ENCODE measurements at places on chromosomes 11 and 22.

DNA sequence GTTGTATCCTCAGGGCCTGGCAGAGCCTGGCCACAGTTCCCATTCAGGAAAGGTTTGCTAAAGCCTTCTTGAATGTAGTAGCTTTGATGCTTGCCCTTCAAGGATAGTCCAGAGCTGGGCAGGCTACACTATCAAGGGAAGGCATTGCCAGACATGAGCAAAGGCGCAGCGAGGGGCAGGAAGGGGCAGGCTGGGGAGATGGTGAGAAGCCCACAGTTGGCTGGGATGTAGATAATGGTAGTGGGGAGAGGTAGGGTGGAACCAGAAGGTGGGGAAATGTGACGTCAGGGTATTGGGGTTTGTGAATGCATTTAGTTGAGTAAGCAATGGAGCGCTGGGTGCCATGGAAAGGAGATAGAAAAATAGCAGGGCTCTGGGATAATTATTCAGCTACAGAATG is 28.6 kb downstream of the LRRC32 start:
- DNase-seq, result no peak

DNA sequence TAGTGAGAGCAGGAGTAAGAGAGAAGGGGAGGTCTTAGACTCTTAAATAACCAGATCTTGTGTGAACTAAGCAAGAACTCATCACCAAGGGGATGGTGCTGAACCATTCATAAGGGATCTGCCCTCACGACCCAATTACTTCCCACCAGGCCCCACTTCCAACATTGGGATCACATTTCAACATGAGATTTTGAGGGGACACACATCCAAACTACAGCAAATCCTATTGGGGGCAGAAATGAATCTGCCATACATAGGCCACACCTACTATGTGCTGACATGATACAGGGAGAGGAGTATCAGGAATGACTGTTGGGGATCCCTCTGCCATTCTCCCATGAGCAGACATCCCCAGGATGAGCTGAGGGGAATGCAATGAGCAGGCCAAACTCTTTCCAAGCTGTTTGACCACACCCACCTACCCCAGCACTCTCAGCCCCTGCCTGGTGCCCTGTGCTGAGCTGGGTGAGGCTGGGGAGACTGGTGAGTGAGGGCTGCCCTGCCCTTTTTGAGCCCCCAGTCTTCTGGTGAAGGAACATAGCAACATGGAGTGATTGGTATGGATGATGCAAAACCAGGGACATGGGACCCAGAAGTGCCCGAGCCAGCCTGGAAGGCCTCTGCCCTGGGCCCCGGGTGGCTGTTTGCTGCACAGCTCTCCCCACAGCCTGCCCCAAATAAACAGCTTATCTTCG is 1.2 kb upstream of the GTSE1 start:
- DNase-seq, result no peak

DNA sequence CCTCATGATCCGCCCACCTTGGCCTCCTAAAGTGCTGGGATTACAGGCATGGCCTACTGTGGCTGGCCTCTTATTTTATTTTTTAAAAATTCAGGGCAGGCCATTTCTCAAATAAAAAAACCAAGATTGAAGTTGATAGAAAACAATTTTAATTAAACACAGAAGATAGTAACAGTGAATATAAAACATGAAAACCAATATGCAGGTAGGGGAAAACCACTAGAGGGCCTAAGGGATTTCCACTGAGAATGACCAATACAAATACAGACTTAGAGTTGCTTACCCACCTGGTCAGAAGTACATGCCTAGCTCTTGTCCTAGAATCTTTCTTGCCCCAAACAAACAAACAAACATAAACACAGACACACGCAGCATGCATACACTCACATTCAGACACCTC is 1.7 kb upstream of the RTCB start:
- DNase-seq, result no peak

DNA sequence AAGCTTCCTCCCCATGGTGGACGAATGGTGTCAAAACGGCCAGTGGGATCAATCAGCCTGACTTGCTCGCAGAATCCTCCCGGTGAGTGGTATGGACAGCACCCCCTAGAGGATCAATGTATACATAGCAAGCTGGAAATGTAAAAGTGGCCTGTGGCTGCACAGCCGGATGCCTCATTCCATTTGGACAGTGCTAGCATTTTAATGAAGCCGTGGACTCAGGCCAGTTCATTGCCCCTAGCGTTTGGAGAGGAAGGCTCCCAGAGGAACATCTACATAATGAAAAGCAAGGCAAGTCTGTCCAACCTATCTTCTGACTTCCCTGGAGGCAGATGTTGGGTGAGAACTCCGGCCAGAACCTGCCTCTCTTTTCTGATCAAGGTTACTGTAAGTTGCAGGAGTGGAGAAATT is 942.3 kb downstream of the NTM start:
- DNase-seq, result no peak

DNA sequence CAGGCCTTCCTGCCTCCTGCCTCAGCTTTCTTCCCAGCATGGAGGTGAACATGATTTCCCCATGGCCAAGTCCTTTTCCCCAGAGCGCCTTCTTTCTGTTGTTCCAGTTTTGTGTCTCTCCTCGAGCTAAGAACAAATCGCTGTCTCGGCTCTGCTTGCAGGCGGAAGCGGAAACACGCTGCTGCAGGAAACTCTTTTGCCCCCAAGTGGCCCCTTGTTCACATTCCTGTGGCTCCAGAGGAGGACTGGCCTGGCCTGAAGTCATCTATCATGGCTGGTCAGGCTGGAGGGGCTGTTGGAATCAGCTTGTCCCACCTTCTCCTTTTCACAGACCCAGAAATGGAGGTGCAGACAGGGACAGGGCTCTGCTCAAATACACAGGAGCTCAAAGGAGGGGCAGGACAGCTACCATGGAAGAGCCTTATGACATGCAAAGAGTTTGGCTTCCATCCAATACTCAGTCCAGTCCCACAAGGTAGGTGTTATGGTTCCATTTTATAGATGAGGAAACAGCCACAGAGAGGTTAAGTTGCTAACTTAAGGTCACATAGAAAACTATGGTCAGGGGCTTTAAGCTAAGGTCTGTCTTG is 182.2 kb upstream of the SYT13 start:
- DNase-seq, result no peak

DNA sequence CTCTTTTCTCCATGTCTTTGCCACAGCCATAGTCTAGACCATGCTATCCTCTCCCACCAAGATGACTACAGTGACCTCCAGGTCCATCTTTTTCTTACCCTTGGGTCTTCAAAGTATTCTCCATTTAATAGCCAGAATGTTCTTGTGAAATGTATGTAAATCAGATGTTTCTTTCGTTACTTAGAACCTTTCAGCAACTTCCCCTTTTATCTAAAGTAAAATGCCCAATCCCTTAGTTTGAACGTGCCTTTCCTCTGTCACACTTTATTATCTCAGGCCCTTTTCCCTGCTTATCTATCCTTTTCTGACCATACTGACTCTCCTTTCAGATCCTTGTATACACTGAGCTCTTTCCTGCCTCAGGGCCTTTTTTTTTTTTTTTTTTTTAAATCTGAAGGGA is 17.9 kb downstream of the RBM4B start:
- no peak for DNase-seq

DNA sequence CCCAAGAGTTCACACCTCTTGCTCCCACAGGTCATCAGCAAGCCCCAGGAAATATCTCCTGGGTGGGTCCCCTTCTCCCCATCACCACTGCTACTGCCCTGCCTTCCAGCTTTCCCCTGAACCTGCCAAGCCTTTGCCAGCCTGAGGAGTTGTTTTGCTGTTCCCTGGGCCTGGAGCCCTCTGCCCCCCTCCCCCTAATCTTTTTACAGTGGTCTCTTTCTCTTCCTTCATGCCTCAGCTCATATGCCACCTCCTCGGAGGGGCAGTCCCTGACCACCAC is 18.9 kb downstream of the MYO7A start:
- no peak for DNase-seq

DNA sequence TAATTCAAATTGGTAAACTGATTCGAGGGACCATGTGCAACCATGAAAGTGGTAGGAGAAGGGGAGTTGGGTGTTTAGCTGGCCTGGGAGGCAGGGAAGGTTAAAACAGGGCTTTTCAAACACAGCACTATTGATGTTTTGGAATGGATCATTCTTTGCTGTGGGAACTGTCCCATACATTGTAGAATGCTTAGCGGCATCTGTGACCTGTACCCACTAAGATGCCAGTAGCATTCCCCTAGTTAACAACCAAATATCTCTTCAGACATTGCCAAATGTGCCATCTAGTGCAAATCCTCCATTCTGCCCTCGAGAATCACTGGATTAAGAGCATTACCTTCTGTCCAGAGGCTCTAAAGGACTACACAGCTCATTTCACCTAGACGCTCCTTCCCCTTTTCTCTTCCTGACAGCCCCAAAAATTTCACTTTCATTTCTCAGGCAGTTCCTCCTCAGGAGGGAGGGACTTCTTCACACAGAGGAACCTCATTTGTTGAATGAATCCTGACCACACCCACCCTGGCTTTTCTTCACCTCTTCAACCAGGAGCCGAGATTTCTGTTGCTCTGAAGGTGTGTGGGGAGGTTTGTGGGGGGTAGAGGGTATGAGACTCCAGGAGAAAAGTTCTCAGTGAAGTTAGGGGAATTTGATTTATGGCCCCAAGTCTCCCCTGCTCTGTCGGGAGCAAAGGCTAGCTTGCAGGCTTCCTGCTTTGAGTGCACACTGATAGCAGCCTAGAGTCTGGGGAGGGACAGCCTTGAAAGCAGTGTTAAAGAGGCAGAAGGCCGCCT is at the start of gene TRIM34:
Gene TRIM34 (plus strand): TSS at position 513 of the 791 bp plus-strand sequence. CDS start 7,331 bp downstream, outside the sequence.
- DNase-seq, result no peak

DNA sequence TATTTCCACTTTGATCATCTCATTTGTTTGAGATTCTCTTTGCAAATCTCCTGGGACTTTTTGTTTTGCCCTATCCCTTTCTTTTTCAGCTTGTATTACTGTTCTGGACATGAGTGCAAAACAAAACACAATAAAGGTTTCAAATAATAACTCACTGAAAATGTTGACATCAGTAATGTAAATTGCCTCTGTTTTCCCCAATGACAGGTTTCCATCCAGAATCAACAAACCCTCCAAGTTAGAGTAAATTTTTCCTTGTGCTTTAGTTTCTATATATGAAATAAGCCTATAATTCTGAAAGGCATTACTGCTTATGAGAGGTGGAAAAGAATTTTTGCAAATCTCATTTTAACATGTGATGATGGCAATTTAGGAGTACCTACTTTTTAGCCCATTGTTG is 187.0 kb upstream of the ANO3 start:
- no peak for DNase-seq

GRCh38 chr11:13495929-13496328 is at the start of gene PTH:
PTH (minus strand) TSS chr11:13495997; CDS start chr11:13492855, 3,142 bp downstream.
- no peak for DNase-seq

DNA sequence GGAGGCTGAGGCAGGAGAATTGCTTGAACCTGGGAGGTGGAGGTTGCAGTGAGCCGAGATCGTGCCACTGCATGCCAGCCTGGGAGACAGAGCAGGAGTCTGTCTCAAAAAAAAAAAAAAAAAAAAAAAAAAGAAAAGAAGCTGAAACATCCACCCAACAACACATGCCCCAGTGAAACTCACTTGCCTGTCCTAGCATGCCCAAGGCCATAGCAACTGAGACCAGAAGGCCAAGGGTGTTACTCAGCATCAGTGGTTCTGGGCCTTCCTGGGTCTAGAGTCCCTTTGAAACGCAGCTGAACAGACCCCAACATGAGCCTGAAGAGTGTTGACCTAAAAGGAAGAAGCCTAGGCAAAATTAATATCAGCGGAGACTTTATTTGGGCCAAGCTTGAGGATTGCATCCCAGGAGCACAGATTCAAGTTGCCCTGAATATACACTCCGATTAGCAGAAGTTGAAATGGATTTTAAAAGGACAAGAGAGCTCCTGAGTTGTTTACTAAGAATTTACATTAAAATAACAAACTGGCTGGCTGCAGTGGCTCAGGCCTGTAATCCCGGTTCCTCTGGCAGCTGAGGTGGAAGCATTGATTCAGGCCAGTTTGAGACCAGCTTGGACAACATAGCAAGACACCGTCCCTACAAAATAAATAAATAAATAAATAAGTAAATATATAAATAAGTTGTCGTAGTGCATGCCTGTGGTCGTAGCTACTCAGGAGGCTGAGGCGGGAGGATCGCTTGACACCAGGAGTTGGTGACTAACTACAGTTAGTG is 7.0 kb downstream of the PRDX5 start:
- no peak for DNase-seq

DNA sequence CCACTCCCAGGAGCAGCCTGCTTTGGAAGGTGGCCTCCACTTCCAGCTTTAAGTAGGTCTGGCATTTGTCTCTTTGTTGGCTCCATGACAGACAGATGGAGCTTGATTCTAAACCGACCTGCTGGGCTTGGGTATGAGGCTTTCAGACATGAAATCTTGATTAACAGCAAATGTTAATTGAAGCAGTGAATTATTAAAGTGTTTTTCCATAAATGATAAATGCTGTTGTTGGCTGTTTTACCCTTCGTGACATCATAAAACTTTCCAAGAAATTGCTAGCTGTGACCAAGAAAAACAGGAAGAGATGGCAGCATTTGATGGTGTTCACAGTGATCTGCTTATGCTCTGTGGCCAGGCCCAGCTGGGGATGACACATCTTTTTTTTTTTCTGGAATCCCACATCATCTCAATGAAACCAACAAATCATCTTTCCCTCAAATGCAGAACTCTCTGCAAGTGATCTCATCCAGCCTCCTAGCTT is 66.1 kb downstream of the RBMXL2 start:
- DNase-seq, result no peak

GRCh38 chr11:111846636-111847035 is 24.7 kb downstream of the ALG9 start:
- no peak for DNase-seq

GRCh38 chr11:100861212-100861611 is 174.1 kb downstream of the ARHGAP42 start:
- DNase-seq, result no peak

- DNase-seq, result no peak
Measured at GRCh38 chr22:17091851-17092250, 7.1 kb downstream of the IL17RA start.

DNA sequence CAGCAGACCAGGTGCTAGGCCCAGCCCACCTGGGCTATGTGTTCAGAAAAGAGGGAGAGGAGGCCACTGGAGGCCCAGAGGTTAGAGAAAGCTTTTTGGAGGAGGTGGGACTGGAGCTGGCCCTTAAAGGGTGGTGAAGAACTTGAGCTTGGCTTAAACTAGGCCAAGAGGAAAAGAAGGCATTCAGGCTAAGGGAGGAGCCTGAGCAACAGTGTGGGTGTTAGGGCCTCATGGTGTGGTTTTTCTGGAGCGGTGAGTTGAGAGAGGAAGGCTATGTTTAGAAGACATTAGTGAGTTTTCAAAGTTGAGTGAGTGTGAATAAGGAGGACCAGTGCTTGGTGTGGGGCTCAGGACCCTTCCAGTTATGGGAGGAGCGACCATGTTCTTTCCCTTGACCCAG is 6.2 kb downstream of the TAF6L start:
- no peak for DNase-seq

DNA sequence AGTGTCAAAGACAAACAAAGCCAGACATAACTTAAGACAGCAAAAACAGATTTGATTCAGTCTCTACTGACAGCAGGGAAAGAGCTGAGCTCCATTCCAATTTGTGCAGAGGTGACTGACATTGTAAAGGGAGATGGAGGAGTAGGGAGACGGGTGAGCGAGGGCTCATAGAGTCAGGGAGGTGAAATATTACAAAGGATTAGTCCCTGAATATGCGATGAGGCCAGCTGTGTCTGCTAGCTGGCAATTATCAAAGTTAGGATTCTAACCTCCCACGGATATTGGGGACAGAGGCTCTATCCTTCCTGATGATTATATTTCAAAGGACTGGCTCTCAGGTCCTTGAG is 8.3 kb downstream of the PLAAT2 start:
- DNase-seq, result no peak

- no peak for DNase-seq
Measured at GRCh38 chr22:42439021-42439567, 6.9 kb upstream of the NFAM1 start.

GRCh38 chr11:119806064-119806915 is 77.3 kb upstream of the NECTIN1 start:
- no peak for DNase-seq

All from NCI-H1436 treated with DMSO at 0.1 percent for 48 hours (cell line).